Activated CD8-positive, alpha-beta memory T cell treated with anti-CD3 and anti-CD28 coated beads for 1 hour (primary cell): ENCODE measurements at places on chromosomes 7 and 10.

DNA sequence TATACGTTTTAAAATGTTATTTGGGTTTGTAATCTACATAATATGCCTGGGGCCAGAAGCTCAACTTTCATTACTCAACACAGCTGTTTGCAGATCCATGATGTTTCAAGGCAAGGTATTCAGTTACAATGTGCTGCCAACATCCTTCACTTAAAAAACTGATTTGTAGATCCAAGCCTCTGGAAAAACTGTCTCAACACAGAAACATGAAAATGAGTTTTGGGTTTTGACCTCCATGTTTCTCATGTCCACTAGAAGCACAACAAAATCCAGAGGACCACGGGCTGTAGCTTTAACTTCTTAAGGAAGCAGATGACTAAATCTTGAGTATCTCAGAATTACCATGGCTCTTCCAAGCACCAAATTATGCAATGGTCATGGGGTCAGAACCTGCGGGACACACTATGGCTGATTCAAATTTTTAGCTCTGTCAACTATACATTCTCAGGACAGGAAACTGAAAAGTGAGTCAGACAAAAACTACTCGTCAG lies 247.1 kb upstream of the GRB10 start:
- DNase-seq = no peak

- DNase-seq = no peak
These were observed 58.1 kb upstream of the LBX1 start for GRCh38 chr10:101287183-101287996.

DNA sequence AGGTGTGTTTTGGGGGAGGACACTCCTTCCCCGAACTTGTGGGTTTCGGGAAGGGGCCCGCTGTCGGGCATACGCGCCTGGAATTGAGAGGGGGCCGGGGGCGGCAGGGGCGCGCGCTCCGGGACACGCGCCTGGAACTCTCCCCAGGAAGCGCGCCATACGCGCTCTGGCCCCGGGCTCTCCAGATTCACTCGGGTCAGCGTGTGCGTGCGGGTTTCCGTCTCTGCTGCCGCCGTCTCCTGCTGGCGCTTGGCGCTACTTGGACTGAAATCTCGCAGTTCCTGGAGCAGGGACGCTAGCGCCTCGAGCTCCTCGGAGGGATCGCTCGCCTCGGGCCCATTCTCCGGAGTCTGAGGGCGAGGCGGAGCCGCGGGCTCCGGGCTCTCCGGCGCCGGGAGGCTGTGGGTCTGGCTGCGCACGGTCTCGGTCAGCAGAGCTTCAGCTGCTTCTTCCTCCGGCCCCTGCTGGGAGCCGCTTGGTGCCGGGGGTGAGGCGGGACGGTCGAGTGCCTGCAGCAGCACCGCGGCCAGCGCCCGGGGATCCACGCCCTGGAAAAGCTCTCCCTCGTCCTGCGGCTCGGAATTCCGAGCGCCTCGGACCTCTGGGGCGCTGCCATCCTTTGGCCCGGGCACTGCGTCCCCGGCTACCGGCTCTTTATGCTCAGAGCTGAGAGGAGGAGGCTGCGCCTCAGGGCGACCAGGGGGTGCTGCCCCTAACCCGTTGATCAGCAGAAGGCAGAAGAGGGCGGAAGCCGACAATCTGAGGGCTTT lies 1.1 kb downstream of the VGF start:
- DNase-seq = no peak

GRCh38 chr10:72080042-72080975 lies 8.0 kb downstream of the SPOCK2 start:
- DNase-seq = no peak

DNA sequence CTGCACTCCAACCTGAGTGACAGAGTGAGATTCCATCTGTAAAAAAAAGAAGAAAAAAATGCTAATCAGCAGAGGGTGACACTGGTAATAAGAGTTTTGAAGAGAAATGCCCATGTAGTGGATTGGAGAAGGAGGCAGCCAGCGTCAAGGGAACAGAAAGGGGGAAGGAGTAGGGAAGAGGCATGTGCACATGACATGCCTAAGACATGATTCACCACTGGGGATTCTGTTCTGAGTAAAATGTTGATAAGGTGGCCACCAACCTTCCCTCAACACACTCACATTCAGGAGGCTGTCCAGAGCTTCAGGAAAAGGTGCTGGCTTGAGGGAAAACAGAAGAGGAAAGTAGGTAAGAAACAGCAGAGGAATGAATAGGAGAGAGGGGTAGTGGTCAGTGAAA lies 39.9 kb downstream of the AKR1D1 start:
- no peak for DNase-seq

GRCh38 chr7:79046061-79046460 lies 407.4 kb downstream of the MAGI2 start:
- DNase-seq = no peak
